ENCODE measurements at places on chromosomes 3 and 15.

DNA sequence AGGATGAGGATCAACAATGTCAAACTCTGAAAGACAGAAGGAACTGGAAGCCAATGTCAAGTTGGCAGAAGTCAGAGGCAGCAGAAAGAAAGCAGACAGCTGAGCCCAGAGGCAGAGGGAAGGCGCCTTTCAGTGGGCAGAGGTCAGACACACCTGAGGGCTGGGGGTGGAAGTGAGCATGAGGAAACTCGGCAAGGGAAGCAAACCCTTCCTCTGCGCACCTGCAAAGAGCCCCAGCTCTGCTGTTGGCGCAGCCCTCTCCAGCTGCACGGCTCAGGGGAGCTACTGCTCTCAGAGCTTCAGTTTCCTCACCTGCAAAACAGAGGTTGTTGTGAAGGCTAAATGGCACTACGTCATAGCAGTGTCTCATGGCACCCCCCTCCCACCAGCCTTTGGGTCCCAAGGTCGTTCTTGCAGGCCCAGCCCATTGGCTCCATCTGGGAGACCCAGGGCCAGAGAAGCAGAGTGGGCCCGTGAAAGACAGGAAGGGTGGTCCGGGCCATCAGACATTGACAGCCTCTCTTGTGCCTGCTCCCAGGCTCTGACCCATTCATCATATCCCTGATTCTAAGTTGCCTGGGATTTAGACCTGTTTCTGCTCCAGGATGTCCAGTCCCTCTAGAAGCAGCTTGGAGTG is 53.3 kb upstream of the SLC6A11 start:
- peaks cover 31% of the 10 kb centered on the region for H3K27me3 ChIP-seq
- DNase-seq = no peak
- no peaks in the 10 kb centered on the region for H3K4me1 ChIP-seq
- no peak overlapping the region for H3K27ac ChIP-seq
- H3K36me3 ChIP-seq = no peaks in the 10 kb centered on the region

DNA sequence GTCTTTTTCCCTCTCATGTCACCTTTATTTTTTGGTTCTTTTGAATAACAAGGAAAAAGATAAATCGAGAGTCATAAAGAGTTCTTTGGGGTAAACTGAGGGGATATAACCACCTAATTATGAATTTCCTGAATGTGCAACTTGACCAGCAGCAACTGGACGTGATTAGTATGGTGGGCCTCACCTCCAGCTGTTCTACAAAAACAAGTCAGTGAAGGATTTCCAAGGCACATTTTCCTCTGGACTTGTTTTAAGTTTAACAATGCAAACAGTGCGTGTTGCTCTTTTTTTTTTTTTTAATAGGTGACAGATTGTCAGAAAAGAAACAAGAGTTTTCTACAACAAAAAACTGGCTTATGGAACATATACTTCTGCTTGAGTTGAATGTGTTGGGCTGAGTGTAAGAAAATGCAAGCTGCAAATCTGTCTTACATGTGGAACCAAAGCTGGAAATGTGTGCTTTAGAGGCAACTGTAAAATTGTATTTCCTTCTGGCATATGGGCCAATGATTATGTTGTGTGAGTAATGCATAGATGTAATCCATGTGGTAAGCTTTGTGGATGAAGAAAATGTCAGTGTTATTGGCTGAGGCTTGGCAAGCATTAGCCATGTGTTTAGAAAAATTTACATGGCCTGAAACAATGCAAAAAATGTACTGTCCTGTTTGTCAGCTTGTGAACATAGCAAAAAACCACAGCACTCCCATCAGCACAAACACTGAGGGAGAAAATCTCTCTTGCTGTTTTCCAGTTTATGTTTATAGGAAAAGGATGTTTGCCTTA is 44.5 kb upstream of the FNDC3B start:
- H3K4me3 ChIP-seq = no peak overlapping the region
- H3K27me3 ChIP-seq = peaks cover 9% of the 10 kb centered on the region
- H3K27ac ChIP-seq = no peak overlapping the region
- no peaks in the 10 kb centered on the region for H3K36me3 ChIP-seq
- DNase-seq = no peak
- no peaks in the 10 kb centered on the region for H3K4me1 ChIP-seq

- no peaks in the 10 kb centered on the region for H3K36me3 ChIP-seq
- peak within 1 kb of the TSS; percentile 82 for H3K4me3 ChIP-seq
- no peaks in the 10 kb centered on the region for H3K27me3 ChIP-seq
Observed at GRCh38 chr3:49903451-49904424, at the start of gene MST1R. TSS of gene MST1R (minus strand) at chr3:49903873. CDS start at chr3:49903609, 264 bp downstream.

- no peaks in the 10 kb centered on the region for H3K4me1 ChIP-seq
- no peaks in the 10 kb centered on the region for H3K36me3 ChIP-seq
- no peak for DNase-seq
Observed at GRCh38 chr15:67349634-67350033, 95.0 kb downstream of the IQCH start.

DNA sequence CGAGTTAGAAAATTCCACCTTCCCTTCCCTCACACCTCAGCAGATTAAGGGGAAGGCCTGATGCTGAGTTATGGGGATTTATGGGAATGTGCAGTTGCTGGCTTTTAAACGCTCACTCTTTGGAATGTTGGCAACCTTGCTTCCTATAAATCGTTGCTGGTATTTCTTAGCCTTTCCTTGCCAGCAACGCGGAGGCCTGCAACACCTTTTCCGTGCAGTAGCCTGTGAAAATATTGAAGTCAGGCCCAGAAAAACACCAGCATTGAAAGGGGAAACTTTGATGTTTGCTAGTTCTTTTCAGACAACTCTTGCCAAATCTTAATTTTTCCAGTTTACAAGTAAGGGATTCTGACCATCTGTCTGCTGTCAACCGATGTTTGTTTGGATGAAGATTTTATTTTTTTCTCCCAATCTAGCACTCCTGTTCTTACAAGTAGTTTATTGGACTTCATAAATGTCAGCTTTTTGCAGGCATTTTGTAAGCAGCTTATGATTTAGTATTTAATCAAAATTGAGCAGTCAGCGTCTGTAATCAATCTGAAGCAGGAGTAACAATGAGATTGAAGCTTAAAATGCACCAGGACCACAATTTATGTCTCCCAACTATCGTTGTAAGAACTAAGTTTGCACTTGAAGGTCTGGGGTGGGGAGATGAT is 251.0 kb downstream of the RPLP1 start:
- no peak for DNase-seq
- H3K27me3 ChIP-seq = no peaks in the 10 kb centered on the region
- H3K27ac ChIP-seq = no peak overlapping the region
- no peaks in the 10 kb centered on the region for H3K4me1 ChIP-seq
- H3K4me3 ChIP-seq = no peak overlapping the region

- no peaks in the 10 kb centered on the region for H3K36me3 ChIP-seq
- no peaks in the 10 kb centered on the region for H3K27me3 ChIP-seq
- H3K4me3 ChIP-seq = no peak overlapping the region
- no peaks in the 10 kb centered on the region for H3K4me1 ChIP-seq
- no peak for DNase-seq
- no peak overlapping the region for H3K27ac ChIP-seq
Observed at GRCh38 chr15:54772663-54773062, 424.1 kb downstream of the RSL24D1 start.

GRCh38 chr3:188205992-188206416 is 52.0 kb downstream of the LPP start:
- peaks cover 15% of the 10 kb centered on the region for H3K36me3 ChIP-seq
- no peaks in the 10 kb centered on the region for H3K27me3 ChIP-seq
- peaks cover 10% of the 10 kb centered on the region for H3K4me1 ChIP-seq

DNA sequence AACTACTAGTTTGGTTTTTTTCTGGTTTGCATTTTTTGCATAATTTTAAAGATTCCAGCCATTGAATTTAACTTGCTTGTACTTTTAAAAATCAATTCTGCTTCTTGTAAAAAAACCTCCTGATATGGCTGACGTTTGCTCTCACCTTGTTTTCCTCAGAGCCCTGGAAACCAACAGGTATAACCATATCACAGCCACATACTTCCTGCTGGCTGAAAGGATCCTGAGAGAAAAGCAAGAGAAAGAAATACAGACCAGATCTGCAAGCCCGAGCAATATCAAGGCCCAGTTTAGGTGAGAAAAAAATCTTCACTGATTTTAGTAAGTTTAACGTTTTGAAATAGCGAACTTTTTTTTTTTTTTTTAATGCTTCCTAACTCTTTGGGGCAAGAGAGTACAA is 56.8 kb downstream of the SNRK start:
- peaks cover 90% of the 10 kb centered on the region for H3K36me3 ChIP-seq

GRCh38 chr3:126537116-126537729 is 13.3 kb downstream of the CHST13 start:
- no peak overlapping the region for H3K27ac ChIP-seq
- H3K4me3 ChIP-seq = no peak overlapping the region
- no peaks in the 10 kb centered on the region for H3K27me3 ChIP-seq

DNA sequence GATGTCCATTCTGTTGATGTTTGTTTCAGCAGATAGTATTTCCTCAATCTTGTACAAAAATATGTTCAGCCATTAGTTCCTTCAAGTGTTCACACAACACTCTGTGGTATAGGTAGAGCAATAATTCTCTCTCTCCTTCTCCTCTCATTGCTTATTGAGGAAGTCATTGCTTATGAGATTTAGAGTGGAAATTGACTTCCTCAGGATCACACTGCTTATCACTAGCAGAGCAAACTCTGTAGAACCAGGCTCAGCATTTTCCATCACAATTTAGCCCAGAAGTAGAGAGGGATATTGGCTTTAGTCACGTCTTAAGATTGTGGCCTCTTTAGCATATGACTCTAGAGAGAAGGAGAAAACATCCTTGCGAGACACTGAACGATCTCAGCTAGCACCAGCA is 31.2 kb downstream of the RAB11A start:
- H3K27ac ChIP-seq = no peak overlapping the region
- H3K36me3 ChIP-seq = peaks cover 57% of the 10 kb centered on the region
- no peak for DNase-seq
- peaks cover 43% of the 10 kb centered on the region for H3K4me1 ChIP-seq

- no peak overlapping the region for H3K4me3 ChIP-seq
- no peak overlapping the region for H3K27ac ChIP-seq
- no peak for DNase-seq
- peaks cover 32% of the 10 kb centered on the region for H3K27me3 ChIP-seq
Observed at GRCh38 chr3:39501968-39502837, 34.7 kb downstream of the MOBP start.

DNA sequence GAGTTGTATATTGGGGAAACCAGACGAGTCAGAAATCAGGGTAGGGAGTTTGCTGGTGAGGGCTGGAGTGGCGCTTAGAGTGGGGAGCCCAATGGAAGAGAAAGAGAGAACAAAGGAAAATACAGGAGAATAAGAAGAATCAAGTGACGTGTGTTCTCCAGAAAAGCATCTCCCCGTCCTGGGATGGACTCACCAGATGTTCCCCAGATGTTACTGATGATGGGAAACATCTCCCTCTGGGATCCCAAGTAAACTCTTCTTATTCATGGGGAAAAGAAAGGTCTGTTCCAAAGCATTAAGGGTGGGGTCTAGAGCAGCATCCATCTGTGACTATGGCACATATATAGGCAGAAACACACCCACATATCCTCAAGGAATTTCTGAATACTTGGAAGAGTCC is 3.0 kb upstream of the CSRNP1 start:
- no peaks in the 10 kb centered on the region for H3K27me3 ChIP-seq
- peaks cover 20% of the 10 kb centered on the region for H3K4me1 ChIP-seq
- no peak overlapping the region for H3K27ac ChIP-seq
- no peak for DNase-seq
- peaks cover 8% of the 10 kb centered on the region for H3K36me3 ChIP-seq

DNA sequence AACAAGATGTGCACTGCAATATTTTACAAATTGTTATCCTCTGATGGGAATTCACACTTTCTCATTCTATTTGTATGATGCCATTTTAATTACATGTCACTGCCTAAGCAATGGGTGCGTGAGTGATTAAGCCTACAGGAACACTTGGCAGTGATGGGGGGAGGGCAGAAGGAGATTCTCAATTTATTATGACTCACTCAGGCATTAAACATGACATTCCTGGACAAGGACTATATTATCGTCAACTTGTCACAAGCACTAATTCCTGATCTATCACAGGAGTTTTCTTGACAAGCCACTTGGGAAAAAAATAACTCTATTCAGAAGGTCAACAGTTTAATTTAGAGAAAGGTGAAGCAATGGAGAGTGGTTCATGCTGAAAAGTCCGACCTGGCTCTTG is 556.8 kb downstream of the NSUN3 start:
- no peak for DNase-seq
- H3K27ac ChIP-seq = no peak overlapping the region
- no peaks in the 10 kb centered on the region for H3K4me1 ChIP-seq
- no peaks in the 10 kb centered on the region for H3K36me3 ChIP-seq

DNA sequence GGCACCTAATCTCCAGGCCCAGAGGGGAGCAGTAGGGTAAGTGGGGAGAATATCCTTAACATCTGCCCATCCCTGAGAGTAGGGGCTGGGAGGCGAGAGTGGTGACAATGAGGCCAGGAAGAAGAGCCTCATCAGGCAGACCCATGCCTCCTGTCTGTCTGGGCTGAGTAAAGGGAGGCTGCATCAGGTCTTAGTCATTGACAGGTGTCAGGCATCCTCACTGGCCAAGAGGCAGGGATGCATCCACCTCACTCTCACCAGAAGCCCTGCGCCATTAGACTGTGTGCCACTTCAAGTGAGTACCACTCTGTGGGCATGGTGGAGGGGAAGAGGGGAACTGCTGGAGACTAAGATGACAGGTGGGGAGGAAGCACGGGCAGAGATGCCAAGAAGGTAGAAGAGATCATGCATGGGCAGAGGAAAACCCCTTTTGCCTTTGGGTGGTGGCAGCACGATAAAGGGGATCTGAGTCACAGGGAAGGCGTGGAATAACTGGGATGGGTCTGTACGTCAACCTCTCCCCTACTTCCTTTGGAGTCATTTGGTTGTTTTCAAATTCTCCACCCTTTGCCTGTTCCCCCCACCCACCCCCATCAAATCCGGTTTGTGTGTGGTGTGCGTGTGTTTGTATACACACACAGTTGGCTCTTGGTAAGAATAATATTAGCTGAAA is 14.1 kb downstream of the ANAPC13 start:
- H3K4me3 ChIP-seq = no peak overlapping the region
- H3K36me3 ChIP-seq = peaks cover 23% of the 10 kb centered on the region
- no peak overlapping the region for H3K27ac ChIP-seq
- H3K27me3 ChIP-seq = no peaks in the 10 kb centered on the region
- no peak for DNase-seq
- H3K4me1 ChIP-seq = peaks cover 2% of the 10 kb centered on the region

- peaks cover 73% of the 10 kb centered on the region for H3K36me3 ChIP-seq
- DNase-seq = no peak
- H3K27me3 ChIP-seq = no peaks in the 10 kb centered on the region
- H3K4me1 ChIP-seq = no peaks in the 10 kb centered on the region
- no peak overlapping the region for H3K4me3 ChIP-seq
- no peak overlapping the region for H3K27ac ChIP-seq
Observed at GRCh38 chr3:39133822-39134221, 19.6 kb downstream of the CSRNP1 start.

- no peak overlapping the region for H3K4me3 ChIP-seq
- no peak overlapping the region for H3K27ac ChIP-seq
- H3K4me1 ChIP-seq = peaks cover 23% of the 10 kb centered on the region
- peaks cover 7% of the 10 kb centered on the region for H3K27me3 ChIP-seq
- peaks cover 14% of the 10 kb centered on the region for H3K36me3 ChIP-seq
- DNase-seq = no peak
Observed at GRCh38 chr3:15102256-15102655, 3.3 kb upstream of the RBSN start.

DNA sequence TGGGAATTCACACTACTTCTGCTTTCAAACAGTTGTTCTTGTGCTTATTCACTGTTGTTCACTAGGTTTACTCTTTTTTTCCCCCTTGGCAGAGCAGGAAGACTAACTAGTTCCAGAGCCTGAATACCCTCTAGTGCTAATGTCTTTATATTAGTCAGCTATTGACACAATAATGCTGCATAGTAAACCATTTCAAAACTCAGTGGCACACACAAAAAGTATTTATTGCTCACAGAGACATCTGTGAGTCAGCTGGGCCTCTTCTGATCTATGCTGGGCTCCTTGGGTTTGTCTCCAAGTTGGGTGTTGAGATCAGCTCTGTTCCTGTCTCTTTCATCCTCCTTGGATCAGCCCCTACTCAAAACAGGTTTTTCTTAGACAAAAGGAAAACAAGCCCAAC is 51.1 kb downstream of the RSRC1 start:
- peaks cover 21% of the 10 kb centered on the region for H3K36me3 ChIP-seq
- H3K4me1 ChIP-seq = peaks cover 2% of the 10 kb centered on the region
- no peaks in the 10 kb centered on the region for H3K27me3 ChIP-seq
- no peak overlapping the region for H3K4me3 ChIP-seq
- H3K27ac ChIP-seq = no peak overlapping the region
